ENCODE measurements at places on chromosomes 6 and 20.

DNA sequence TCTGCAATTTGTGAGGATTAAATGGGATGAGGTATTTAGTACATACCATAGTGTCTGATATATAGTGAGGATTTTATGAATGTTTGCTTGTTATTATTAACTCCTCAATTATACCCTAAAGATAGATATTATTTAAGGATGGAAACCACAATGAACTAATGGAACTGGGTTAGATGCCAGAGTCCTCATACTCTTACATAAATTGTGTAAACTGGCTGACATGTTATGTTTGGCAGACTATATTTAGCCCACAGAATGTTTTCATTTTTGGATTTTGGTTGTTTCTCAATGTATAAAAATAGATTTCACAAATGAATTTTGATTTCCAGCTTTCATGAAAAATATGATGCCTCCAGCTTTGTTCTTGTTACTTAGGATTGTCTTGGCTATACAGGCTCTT is 37.6 kb downstream of the HTR1B start:
- no peak for DNase-seq

GRCh38 chr6:15312500-15312899 is 66.6 kb downstream of the JARID2 start:
- DNase-seq: no peak

- no peak for DNase-seq
Observed at GRCh38 chr6:167647737-167648470, 178.8 kb upstream of the AFDN start.

DNA sequence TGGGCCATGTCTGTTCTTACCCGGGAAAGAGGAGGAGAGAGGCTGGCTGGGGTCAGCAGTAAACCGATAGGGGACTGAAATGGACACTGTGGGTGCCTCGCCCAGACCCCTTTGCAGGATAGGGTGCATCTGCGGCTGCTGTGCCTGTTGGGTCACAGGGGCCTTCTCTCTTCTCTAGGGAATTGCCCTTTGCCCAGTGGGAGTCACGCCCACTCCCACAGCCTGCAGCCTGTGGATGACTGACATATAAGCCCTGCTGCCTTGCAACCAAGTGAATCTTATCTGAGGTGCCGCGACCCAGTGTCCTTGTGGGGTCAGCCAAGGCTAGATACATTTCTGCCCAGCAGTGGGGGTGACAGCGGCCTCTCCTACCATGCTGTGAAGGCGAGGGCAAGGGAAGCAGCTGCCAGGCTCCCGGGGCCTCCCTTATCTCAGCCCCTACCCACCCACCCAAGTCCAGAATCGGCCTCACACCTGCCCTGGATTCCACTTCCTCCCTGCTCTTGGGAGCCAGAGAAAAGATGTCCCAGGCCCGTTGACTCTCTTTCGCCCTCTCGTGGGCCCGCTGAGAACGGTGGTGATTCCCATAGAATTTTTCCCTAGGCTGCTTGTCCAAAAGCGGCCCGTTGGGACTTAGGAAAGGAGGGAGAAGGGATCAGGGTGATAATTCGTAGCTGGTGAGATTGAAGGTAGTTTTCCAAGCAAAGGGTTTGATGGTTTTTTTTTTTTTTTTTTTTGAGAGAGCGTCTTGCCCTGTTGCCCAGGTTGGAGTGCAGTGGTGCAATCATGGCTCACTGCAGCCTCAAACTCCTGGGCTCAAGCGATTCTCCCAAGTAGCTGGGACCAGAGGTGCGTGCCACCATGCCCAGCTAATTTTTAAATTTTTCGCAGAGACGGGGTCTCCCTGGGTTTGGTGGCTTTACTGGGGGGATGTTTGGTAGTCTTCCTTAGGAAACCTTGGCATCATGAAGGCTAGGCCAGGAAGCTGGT is 76.4 kb upstream of the RNF24 start:
- peak; percentile 27 for DNase-seq

DNA sequence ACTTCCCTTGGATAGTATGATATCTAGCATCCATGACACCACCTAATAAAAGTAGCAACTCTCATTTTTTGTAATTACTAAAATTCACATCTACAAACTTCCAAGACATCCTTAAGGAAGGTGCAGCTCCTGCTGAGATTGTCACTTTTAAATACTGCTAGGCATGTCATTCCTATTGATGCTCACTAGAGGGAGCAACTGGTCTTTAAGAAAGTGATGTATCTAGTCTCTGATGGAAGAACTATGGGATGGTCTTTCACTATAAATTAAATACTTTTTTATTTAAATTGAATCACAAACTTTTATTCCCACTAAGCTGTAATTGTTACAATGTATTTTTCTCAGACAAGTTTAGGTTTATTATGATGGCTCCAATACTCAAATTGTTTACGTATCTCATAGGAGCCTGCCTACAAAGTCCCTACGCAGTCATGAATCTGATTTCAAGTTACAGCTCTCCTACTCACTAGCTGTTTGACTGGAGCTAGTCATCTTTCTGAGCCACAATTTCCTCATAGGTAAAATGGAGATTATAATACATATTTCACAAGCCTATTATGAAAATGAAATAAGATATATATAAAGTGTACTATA is 8.1 kb upstream of the TSPYL1 start:
- no peak for DNase-seq

DNA sequence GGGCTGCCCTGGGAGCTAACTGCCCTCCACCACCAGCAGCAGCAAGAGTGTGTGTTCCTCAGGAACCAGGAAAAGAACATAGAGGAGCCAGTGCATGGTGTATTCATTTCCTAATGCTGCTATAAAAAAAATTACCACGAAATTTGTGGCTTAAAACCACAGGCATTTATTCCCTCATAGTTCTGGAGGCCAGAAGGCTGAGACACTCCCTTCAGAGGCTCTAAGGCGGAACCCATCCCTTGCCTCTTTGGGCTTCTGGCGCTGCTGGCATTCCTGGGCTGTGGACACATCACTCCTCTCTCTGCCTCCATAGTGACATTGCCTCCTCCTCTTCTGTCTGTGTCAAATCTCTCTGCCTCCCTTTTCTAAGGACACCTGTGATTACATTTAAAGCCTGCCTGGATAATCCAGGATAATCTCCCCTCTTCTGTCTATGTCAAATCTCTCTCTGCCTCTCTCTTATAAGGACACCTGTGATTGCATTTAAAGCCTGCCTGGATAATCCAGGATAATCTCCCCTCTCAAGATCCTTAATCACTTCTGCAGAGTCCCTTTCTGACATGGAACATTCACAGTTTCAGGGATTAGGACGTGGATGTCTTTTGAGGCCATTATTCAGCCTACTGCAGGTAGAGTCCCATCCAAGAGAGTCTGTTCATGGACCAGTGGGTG is 54.7 kb downstream of the NDUFAF5 start:
- no peak for DNase-seq

GRCh38 chr20:50982363-50982762 is 23.7 kb downstream of the MOCS3 start:
- no peak for DNase-seq

GRCh38 chr6:113050979-113051378 is 703.8 kb downstream of the RFPL4B start:
- no peak for DNase-seq

- no peak for DNase-seq
Observed at GRCh38 chr6:108836061-108836460, 12.2 kb upstream of the ARMC2 start.

DNA sequence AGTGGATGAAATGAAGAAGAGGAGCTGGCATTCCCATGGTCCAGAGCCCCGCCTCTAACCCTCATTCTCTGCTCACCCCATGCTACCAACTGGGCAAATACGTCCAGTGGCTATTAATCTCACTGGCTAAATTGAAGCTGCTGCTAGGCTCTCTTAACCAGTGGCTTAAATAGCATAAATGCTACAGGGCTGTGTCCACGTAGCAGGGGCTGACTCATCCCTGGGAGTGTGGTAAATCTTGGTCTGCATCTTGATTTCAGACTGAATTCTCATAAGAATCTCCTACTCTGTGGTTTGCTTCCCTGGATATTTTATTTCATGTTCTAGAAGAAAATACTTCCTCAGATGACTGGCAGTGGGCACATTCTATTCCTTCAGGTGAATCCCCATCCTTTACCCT is 193.1 kb upstream of the ARG1 start:
- no peak for DNase-seq

- DNase-seq: no peak
Observed at GRCh38 chr6:45685076-45685475, 307.3 kb upstream of the SUPT3H start.

DNA sequence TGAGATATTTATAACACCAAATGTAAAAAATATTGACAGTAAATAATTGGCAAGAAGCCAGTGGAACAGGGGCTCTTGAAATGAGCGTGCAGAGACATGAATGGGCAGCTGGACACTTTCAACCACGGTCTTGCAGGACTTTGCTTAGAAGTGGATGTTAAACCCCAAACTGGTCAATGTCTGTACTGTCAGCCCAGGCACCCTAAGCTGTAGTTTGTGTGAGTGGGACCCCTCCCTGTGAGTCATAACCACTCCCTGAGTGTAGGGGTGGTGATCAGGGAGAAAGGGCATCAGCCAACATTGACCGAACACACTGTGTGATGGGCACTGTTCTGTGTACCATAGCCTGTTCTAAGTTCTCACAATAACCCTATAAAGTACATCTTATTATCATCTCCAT is 108.6 kb downstream of the FIG4 start:
- DNase-seq: no peak

DNA sequence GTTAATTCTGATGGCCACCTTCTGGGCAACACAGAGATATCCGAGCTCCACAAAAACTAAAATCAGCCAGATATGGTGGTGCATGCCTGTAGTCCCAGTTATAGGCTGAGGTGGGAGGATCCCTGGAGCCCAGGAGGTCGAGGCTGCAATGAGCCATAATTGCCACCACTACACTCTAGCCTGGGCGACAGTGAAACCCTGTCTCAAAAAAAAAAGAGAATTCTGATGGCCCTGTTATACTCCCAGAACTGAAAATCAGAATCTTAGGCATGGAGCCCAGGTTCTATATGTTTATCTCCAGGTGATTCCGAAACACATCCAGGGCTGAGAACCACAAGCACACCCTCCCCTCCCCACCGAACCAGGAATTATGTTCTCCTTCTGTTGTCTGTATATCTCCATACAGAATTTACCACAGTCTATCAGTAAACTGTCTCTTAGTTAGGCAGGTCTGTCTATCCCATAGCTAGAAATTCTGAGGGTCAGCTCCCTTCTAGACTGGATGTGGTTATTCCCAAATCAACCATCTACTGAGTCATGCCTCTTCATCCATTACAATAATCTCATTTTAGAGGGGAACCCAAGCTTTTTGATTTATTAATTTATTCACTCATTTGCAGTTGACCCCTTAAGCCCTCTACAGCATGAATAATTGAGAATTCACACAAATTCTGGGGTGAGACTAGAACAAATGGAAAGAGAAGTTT is 24.8 kb upstream of the CCND3 start:
- no peak for DNase-seq

GRCh38 chr6:79186564-79186963 is 47.9 kb downstream of the HMGN3 start:
- no peak for DNase-seq

DNA sequence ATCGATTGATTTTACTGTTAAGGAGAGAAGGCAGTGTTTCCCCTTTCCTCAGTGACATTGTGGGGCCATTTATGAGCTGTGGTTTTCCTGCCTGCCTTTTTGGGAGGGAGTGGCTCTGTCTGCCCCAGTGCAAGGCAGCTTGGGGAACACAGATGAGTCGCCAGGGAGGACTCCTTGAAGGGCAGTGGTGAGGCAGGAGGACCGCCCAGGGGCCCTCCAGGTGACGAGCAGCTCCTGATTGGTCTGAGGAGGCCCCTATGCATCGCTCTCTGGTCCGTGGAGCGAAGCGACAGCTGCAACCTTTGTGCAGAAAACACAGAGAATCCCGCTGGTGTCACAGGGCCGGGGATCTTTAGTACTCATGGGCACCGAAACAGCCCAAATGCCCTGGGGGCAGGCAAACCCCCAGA is 100.3 kb downstream of the TMEM242 start:
- no peak for DNase-seq

GRCh38 chr6:73341335-73341734 is 12.7 kb downstream of the DPPA5 start:
- no peak for DNase-seq

DNA sequence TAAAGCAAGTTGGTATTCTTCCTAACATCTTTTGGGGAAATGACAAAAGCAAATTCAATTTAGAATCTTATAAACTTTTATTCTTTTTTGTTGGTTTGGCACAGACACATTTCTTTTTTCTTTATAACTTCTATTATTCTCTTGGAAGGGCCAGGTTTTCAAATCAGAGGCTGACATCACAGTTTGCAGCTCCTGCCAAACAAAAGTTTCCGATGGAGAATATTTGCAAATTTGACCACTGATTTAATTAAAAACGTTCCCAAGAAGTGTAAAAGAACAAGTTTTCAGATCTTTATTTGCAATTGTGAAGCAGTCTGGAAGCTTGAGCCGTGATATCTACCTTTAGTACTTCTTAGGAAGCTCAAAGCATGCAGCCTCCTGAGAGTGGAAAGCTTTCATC is 53.8 kb upstream of the CD83 start:
- DNase-seq: no peak

DNA sequence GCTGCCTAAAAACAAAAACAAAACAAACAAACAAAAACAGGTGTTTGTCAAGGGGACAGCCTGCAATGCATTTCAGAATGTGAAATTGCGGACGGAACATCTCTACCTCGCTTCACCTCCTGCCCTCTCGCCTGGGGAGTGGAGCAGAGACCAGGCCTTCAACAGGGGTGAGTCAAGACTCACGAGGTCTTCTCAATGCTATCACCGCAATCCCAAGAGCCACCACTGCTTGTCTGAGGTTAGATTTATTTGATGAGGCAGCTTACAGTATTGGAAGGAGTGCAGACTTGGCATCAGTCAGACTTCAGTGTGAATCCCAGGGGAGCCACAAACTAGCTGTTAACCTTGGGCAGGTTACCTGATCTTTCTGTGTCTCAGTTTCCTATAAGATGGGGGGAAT is 7.7 kb downstream of the GABRR1 start:
- DNase-seq: no peak

GRCh38 chr20:61789329-61789728 is 276.4 kb downstream of the TAF4 start:
- DNase-seq: no peak

GRCh38 chr6:165468340-165469235 is 159.2 kb upstream of the C6orf118 start:
- DNase-seq: no peak

GRCh38 chr20:38303908-38304379 is at the start of gene BPI:
Gene BPI, plus strand, starts transcription at chr20:38304156. Its CDS starts 68 bp downstream, at chr20:38304224.
- DNase-seq: no peak

All from stimulated activated CD4-positive, alpha-beta T cell treated with anti-CD3 and anti-CD28 coated beads, Interleukin-15, amount 100 ng/mL, for 1 hour (primary cell).